GDM1 (cell line): ENCODE measurements at places on chromosomes 6 and 20.

GRCh38 chr6:150036081-150036480 lies 10.7 kb upstream of the RAET1L start:
- no peak for DNase-seq

- DNase-seq = no peak
Measured at GRCh38 chr6:136677822-136678221, 114.5 kb downstream of the MAP3K5 start.

- DNase-seq = no peak
Measured at GRCh38 chr6:142885182-142885867, 59.7 kb downstream of the HIVEP2 start.

- DNase-seq = no peak
Measured at GRCh38 chr6:72182337-72183246, 296.2 kb downstream of the RIMS1 start.

- no peak for DNase-seq
Measured at GRCh38 chr20:25103526-25103925, 21.6 kb upstream of the VSX1 start.

- no peak for DNase-seq
Measured at GRCh38 chr20:2293486-2293885, 2.3 kb upstream of the TGM3 start.

- no peak for DNase-seq
Measured at GRCh38 chr6:34466242-34467185, 638 bp downstream of the PACSIN1 start.

DNA sequence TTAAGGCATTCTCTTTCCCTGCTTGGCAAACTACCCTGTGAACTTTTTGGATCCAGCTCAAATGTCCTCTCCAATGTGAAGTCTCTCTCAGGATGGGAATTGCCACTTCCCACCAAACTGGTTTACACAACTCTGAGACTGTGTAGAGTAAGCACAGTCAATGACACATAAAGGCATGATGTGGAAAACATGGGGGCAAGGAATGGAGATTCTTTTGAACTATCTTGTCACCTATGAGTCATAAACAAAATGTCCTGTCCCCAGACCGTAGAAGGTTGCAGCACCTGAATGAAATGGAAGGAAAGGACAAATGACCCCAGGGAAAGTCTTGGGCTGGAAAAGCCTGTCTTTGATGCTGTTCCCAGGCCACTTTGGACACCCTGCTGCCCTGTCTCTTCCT lies 11.0 kb upstream of the KIF13A start:
- no peak for DNase-seq

DNA sequence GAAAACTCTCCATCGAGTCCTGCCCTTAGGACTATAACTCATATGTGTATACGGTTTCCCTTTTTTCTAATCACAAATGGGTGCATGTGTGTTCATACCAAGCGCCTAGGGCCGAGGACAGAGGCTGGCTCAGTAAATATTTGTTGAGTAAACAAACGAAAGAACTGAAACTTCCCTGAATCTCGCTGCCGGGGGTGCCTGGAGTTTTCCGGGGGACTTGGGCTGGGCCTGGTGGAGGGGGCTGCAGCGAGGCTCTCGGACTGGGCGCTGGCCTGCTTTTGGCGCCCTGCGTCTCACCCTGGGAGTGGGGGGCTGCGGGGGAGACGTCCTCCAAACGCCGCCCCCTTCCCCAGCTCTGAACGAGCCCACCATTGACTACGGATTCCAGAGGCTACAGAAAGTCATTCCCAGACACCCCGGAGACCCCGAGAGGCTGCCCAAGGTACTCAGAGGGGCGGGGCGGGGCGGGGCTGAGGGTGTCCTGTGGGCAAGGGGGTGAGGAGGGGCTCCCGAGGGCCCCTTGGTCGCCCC lies 49.0 kb downstream of the CPXM1 start:
- no peak for DNase-seq

DNA sequence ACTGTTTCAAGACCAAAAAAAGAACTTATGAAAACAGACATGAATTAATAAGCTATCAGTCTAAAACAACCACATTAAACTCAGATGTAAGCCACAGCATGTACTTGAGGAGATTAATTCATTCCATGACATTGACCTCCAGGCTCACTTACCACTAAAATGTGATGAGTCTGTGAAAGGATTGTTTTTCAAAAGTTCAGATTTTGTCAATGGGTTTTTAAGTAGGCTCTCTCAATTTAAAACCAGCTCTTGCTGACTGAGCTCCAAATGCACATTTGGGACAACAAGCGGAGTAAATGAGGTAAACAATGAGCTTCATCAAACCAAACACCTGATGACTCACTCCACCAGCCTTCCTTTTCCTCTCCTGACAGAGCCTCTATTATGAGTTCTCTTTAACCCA lies 197.0 kb downstream of the SIM1 start:
- DNase-seq = no peak

GRCh38 chr6:35267446-35267845 lies 7.9 kb downstream of the ZNF76 start:
- DNase-seq = no peak

DNA sequence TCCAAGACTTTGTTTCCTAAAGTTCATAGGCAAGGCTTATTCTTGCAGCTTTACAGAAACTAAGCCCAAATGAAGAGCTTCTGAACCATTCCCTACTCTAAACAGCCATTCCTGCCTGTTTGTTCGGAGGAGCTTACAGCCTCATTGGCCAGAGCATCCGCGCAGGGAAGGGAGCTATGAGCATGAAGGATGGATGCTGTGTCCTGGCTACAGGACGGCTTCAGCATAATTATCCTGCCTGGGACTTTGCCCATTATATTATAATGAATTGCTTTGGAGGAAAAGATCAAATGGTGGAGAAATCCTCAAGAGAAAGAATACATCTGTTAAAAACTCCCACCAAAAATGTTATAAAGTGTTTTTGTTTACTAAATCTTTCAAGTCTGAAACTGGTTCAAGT lies 378.2 kb upstream of the BTBD3 start:
- no peak for DNase-seq

DNA sequence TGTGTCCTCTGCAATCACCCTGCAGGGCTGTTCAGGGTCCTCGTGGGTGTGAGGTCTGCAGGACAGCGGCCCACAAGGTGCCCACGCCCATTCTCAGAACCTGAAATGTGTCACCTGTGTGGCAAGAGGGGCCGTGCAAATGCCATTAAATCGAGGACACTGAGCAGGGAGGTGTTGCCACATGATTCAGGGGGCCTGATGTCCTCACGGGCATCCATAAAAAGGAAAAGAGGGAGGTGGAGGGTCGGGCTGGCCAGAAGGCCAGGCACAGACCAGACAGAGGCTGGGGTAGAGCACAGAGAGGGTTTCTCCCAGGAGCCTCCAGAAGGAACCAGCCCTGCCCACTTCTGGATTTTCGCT lies 239.6 kb downstream of the ERMARD start:
- no peak for DNase-seq

DNA sequence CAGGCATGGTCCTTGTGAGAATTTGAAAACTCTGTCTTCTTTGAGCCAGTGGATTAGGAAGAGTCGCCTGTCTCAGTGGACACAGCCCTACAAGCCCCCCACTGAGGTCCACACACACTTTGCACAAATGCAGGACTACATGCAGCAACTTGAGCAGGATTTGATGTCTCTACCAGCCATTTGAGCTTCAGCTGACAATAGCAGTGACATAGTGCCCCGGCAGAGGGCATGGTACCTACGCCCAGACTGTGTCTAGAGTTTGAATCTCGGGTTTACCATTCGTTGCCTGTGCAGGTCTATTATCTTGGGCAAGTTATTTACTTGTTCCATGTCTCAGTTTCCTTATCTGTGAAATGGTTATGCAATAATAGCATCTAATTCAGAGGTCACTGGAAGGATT lies 580.1 kb downstream of the TFAP2B start:
- no peak for DNase-seq

- no peak for DNase-seq
Measured at GRCh38 chr6:111870051-111870741, 3.1 kb downstream of the FYN start.

DNA sequence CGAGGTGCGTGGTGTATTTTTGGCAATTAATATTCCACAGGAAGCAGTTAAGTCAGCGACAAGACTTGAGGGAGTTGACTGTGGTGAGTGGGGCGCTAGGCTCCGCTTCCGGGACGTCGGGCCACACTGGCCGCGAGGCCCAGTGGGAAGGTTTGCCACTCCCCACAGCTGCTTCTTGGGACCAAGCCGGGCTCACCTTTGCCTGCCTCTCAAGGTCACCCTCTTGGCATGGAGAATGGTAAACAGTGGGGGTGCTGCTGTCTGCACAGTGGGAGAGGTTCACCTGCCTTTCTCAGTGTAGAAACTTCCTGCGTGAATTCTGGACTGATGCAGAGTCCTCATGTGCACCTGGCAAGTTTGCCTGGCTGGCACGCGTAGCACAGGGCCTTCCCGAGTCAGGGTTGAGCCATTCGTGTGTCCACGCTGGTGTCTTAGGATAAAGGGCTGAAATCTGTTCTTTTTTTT lies 6.4 kb downstream of the OSBPL2 start:
- no peak for DNase-seq

GRCh38 chr20:57056651-57057050 lies 209.8 kb downstream of the BMP7 start:
- DNase-seq = no peak

- DNase-seq = no peak
Measured at GRCh38 chr6:144746902-144747469, 461.9 kb downstream of the UTRN start.

GRCh38 chr6:129893640-129894039 lies 32.5 kb upstream of the TMEM244 start:
- DNase-seq = no peak

DNA sequence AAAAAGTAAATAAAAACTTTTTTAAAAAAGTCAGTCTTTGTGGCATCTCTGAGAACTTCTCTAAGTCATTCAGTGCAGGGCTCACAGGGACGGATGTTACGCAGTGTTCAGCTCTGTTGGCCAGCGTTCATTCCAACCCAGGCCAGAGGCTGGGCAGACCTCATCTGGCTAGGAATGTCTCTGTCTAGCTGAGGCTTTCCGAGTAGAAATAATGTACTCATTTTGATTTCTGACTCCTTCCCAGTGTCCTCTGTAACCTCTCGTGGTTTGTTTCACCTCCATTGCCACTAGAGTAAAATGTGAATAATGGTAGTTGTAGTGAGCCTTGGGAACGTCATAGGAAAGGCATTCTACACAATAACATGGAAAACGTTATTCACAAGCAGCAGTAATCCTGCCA lies 135.1 kb downstream of the TMEM242 start:
- no peak for DNase-seq

GRCh38 chr6:106149472-106150069 lies 63.4 kb downstream of the PRDM1 start:
- DNase-seq = no peak

DNA sequence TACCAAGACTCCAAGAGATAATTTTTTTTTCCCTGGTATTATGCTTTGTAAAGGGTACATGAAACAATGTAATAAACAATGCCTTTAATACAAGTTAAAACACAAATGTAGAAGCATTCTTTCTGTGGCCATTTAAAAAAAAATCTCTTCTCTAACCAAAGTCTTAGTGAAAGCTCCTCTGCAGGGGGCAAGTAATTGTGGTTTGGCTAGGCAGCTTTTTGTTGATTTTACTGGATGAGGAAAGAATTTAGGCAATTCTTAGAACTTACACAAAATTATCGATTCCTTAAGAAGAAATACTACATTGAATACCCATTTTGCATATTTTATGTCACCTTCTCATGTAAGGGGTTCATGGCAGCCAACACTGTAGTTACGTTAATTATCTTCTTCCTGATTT lies 12.4 kb downstream of the TFB1M start:
- DNase-seq = no peak

- DNase-seq = no peak
Measured at GRCh38 chr20:46568570-46569129, 18.2 kb upstream of the OCSTAMP start.

DNA sequence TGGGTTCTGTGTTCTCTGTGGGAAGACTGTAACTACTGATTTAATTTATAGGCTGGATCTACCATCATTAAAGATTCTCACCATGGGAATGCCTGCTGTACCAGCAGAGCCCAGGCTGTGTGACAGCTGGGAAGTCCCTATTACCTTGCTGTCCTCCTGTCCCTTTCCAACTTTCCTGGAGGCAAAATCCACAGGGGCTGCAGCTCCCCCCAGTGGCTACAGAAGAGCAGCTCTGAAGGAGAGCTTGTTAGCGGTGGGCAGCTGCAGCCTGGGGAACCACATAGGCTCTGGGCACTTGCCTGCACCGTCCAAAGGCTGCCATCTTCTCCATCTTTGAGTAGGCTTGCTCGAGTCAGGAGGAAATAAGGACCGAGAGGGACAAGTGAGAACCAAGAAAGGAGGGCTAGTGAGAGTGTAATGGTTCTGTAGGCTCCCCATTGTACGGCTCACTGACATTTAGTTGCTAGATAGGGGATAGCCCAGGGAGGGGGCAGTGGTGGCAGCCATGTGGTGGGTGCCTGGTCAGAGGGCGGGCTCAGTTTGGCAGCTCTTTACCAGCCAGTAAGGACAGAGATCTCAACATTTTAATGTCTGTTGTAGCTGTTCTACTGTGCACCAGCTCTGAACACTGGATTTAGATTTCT lies 155.1 kb upstream of the MLIP start:
- peak; percentile 75 for DNase-seq

DNA sequence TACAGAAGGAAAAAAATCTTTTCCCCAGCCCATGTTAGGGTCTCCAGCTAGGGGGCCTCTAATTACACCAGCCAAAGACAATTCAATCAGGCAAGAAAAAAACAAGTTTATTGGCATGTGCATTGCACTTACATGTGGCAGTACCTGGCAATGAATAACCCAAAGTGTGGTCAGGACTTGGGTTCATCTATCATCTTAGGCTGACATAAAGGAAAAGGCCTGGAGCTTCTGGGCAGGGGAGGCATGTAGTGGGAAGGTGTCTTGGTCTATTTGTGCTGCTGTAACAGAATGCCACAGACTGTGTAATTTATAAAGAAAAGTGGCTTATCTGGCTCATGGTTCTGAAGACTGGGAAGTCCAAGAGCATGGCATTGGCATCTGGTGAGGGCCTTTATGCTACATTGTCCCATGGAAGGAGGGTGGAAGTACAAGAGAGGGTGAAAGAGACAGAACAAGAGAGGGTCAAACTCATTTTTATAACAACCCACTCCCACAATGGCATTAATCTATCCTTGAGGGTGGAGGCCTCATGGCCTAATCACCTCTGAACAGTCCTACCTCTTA lies 4.4 kb upstream of the PYGB start:
- DNase-seq = no peak

DNA sequence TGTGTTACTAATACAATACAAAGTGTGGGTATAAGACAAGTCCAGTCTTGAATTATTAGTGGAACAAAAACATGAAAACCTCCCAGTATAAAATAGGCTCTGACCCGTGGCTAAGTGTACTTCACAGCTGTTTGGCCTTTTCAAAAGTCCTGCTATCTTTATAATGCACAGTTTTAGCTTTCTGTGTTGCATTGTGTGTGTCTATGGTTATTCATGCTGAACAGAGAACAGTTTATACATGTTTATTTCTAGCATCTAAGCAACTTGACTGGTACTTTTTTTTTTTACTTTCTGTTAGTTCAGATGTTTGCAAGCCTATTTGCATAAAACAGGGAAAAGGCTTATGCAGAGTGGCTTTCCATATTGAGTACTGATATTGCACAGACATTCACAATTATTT lies 119.2 kb upstream of the CCN2 start:
- no peak for DNase-seq

GRCh38 chr6:154749341-154749740 lies 16.1 kb downstream of the SCAF8 start:
- no peak for DNase-seq

- no peak for DNase-seq
Measured at GRCh38 chr6:170007468-170008293, 256.3 kb downstream of the ERMARD start.
